T-helper 2 cell (primary cell): ENCODE measurements at places on chromosomes 1 and 21.

DNA sequence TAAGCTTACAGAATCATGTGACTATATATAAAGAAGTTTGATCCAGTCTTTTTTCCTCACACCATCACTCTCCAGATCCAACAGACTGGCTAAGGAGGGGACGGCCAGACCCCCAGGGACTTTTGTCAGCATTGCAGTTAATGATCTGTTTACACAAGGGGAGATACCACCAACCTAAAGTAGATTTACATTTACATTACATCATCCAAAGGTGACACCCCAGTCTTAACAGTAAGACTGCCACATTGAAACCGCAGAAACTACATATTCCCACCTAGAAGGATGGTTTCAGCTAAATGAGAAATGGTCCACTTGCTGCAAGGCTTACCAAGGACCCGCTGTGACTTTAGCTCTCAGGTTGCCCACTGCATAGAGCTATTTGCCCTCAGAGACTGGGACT lies 3.4 kb downstream of the RCAN1 start:
- DNase-seq = no peak

- no peak for DNase-seq
These were observed 9.9 kb upstream of the GPR25 start for GRCh38 chr1:200862713-200863415.

GRCh38 chr1:246113555-246114095 lies 393.5 kb downstream of the SMYD3 start:
- DNase-seq = no peak

GRCh38 chr1:202058001-202058908 lies 47.9 kb downstream of the ELF3 start:
- DNase-seq = no peak

- no peak for DNase-seq
These were observed 1.2 kb downstream of the SMIM1 start for GRCh38 chr1:3773572-3774275.

- no peak for DNase-seq
These were observed 13.6 kb downstream of the ACTL8 start for GRCh38 chr1:17768651-17769241.

- no peak for DNase-seq
These were observed 21.5 kb upstream of the SLC44A5 start for GRCh38 chr1:75632350-75632949.

GRCh38 chr1:3115275-3116149 lies 46.5 kb downstream of the PRDM16 start:
- no peak for DNase-seq

GRCh38 chr1:30405081-30405480 lies 318.3 kb downstream of the MATN1 start:
- no peak for DNase-seq

GRCh38 chr1:71193153-71193552 lies 112.3 kb upstream of the ZRANB2 start:
- DNase-seq = no peak

DNA sequence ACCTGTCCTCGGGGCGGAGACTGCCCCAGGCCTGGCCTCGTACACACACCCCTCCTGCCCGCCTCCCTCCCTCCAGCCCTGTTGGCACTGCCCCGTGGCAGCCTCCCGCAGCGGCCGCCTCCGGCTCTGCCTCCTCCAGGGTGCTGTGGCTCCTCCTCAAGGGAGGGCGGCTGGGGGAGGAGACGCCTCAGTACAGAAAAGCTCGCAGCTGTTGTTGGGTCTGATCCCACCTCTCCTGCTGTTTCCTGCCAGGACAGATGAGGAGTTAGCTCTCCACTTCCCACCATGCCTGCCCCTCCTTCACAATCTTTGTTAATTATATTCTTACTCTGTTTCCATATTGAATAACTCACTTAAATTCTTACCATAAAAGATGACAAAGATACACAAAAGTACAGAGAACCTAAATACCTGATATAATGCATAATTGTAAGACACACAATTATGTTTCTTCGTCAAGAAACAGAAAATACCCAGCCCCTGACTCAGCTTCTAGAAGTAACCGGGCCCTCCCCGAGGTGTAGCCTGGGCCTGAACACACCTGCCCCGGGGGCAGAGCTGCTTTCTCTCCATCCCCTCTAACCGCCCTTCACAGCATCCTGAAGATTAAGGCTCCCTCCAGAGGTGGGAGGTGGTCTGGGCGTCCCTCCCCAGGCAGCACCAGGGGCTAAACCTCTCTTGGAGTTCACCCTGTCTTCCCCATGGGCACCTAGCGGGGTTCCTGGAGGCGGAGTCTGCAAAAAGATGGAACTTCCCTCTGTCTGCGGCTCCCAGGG lies 30.6 kb upstream of the COL6A1 start:
- DNase-seq = no peak

GRCh38 chr21:31424058-31424457 lies 80.0 kb upstream of the TIAM1 start:
- no peak for DNase-seq

- DNase-seq = no peak
These were observed 3.7 kb downstream of the FBXO42 start for GRCh38 chr1:16348414-16349182.

DNA sequence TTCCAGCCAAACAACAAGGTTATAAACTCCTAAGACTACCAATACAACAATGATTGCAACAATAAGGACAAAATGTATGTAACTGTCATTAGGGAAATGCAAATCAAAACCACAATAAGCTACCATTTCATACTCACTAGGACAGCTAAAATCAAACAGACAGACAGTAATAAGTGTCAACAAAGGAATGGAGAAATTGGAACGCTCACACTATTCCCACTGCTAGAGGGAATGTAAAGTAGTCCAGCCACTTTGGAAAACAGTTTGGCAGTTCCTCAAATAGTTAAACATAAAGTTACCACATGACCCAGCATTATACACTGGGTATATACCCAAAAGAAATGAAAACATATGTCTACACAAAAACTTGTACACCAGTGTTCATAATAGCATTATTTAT lies 9.3 kb downstream of the PRKAB2 start:
- DNase-seq = no peak

DNA sequence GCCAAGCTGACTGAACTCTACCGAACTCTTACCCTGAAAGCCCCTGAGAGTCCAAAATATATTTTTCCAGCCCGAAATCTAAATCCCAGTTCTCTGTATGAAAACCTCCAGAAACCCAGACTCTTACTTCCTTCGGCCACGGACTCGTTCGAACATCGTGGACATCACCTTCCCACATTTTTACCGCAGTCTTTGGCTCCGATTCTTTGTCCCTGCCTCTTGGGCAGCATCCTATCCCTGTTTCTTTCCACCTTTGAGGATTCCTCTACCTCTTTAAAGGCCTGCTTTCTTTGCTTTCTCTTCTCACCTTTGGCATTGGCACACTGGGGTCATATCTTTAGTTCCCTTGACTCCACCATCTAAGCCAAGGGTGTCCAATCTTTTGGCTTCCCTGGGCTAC lies 932 bp upstream of the USP24 start:
- no peak for DNase-seq

DNA sequence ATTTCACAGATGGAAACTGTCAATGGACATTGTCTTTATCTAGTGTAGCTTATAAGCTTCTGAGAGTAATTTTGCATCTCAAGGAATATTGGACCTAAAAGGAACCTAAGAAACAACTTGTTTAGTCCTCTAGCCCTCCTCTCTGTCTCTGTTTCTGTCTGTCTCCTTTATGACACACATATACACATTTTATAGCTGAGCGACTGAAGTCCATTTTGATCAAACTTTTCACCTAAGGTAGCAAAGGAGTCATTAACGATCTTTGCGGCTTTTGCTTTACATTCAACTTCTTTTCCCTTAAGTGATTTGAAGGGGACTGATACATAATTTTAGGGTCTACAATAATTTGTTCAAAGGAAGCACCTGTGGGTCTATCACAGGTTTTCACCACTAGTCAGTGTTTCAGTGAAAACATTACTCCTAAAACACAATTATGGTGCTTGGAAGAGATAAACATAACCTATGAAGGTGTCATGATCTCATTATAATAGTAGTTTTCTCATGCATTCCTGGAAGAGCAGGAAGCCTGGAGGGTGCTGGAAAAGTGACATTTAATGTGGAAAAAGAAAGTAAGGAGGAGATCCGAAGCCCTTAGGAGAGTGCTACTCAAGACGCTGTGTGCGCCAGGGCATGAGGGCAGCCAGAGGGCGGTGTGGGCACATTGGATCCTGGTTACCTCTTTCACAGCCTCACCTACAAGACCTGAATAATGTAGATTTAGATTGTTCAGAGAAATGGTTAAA lies 248.6 kb downstream of the DNM3 start:
- DNase-seq = peak; percentile 28

DNA sequence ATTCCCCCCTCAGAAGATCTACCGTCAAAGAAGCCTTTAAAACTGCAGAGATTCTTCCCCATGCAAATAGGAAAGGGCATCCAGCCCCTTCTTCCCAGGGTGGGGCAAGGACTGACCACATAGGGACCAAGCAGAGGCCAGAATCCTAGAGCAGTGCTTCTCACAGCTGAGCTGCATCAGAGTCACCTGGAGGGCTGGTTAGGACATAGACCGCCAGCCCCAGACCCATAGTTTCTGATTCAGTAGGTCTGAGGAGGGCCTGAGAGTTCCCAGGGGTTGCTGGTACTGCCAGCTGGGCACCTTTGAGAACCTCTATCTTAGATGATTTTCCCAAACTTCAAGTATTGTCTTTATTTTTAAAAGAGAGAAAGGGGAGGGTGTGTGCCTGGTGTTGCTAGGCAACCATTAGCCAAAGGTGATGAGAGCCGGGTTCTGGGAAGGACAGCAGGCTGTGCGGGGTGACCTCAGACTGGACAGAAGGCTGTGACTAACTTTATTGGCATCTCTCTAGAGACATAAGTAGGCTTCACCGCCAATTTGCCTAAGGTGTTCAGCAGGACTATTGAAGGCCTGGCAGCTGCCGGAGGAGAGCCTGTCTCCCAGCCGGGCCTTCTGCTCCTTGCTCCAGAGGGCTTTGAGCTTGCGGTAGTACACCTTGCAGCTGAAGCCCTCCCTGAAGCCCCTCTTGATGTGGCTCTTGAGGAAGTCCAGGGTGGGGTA lies 3.0 kb downstream of the SPATA46 start:
- no peak for DNase-seq

- no peak for DNase-seq
These were observed 30.1 kb downstream of the RAP1A start for GRCh38 chr1:111649648-111650047.

DNA sequence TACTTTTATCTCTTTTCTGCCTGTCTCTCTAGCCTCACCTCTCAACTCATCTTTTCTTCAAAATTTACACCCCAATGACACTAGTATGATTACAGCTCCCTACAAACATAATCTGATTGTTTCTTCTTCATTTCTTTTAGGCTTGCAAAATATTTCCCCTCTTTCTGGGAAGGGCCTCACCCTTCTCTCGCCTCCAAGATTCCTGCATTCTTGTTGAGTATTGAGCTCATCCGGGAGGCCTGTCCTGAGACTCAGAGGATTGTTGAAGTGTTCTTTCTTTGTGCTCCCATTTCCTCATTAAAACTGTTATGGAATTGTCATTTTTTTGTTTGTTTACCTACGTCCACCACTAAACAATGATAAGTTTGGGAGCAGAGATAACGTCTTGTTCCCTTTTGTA lies 99.1 kb upstream of the CHRM3 start:
- no peak for DNase-seq

DNA sequence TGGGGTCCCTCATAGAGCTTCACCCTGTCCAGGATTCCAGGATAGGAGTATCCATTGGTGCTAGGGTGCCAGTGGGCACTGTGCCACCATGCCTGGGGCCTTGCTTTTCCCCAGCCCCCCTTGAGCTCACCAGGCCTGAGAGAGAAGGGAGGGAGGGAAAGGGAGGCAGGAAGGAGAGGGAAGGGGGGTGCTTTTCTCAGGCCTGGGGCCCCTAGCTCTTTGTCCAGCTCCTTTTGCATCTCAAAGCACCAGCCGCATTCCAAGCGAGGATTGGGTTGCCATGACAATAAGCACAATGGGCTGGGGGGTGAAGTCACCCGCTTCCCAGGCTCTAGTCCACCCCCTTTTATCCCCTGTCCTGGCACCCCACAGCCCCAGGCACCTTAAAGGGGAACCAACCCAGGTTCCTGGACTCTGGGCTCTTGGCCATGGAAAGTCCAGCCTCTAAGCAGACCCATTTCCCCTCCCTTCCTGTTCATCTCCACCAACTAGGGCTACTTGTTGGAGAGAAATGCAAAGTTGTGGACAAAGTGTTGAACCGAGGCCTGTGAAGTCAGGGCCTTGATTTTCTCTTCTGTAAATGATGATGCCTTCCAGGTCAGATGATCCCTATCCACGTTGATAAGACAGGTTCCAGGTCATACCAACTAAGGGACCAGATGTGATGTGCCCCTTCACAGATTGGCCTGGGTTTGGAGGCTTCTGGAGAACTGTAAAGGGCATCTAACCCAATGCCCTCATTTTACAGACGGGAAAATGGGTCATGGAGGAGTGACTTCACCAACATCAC lies 11.4 kb downstream of the THBS3 start:
- DNase-seq = no peak

GRCh38 chr1:156860628-156861423 lies at the start of gene NTRK1:
TSS of gene NTRK1 (plus strand) at chr1:156860865. CDS start at chr1:156860935, 70 bp downstream.
- peak; percentile 73 for DNase-seq

DNA sequence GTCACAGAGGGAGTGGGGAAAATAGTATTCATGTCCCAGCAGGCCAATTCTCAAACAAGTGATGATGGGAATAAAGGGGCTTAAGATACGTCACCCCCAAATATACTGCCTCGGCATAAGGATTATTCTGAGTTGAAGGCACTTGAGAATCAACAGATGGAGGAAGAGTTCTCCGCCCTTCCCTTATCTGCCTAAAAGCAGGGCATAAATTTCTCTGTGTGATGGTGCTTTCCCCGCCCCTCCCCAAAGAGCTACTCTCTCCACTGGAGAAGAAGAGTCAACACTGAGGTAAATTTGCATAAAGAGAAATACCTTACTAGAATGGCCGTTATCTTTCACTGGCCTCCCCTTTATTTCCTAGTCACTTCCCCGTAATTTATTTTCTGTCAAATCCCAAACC lies 18.7 kb downstream of the BECN2 start:
- DNase-seq = no peak

GRCh38 chr1:204255966-204256365 lies 42.2 kb upstream of the GOLT1A start:
- DNase-seq = no peak

- no peak for DNase-seq
These were observed 52.3 kb upstream of the SIM2 start for GRCh38 chr21:36646645-36647044.

GRCh38 chr1:96772972-96773371 lies 51.4 kb downstream of the PTBP2 start:
- DNase-seq = no peak

DNA sequence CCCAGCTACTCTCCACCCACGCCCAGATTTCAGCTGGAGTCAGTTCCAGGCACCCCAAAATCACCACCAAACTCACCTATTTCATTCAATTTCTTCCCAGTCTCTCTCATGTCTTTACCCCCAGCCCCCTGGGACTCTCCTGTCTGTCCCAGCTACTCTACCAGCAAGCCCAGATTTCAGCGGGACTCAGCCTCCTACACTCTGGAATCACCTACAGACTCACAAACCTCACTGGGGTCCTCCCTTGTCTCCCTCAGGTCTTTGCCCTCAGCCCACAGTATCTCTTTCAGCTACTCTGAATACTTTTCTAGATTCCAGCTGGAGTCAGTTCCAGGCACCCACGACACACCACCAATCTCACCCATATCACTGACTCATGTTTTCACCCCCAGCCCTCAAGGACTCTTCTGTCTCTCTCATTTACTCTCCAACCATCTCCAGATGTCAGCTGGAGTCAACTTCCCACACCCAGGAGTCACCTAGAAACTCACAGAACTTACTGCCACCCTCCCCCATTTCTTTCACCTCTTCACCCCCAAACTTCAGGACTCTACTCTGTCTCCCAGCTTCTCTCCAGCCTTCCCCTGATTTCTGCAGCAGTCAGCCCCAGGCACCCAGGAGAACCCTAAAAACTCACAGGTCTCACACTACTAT lies 1529.3 kb upstream of the TPTE start:
- no peak for DNase-seq
